Activated CD8-positive, alpha-beta T cell treated with anti-CD3 and anti-CD28 coated beads, Interleukin-2, amount 10 ng/mL, durations not matched to agents 7 days and 5 days (primary cell): ENCODE measurements at places on chromosomes 6 and 20. TPM values are rescaled to one million over a fixed set of nuclear protein-coding genes. Genes with fewer than 3 reads are reported as not detected.

Gene LRP11
- total RNA-seq: 2.2 TPM

DNA sequence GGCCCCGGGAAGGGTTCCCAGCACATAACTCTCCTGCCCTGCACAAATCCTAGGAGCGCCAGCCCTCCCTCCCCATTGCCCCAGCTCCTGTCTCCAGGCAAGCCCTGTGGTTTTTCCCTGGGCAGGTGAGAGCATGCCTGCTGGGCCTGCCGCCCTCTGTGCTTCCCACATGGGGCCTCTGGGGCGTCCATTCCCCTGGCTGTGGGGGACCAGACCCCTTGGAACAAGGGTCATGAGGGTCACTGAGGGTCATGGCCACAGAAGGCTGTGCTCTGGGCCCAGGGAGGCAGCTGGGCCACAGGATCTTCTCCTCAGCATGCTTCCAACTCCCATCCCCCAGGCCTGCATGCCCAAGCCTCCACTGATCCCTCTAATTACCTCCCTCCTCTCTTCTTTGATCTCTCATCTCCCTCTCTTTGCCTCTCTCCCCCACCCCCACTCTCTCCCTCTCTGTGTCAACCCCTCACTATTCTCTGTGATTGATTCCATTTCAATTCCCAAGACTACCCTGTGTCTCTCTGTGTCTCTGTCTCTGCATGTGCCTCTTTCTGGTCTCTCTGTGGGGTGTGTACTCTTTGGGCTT, 6.1 kb downstream of the MDFI start:
- H3K4me1 ChIP-seq: peaks cover 4% of the 10 kb centered on the region
- no peak for DNase-seq
- no peaks in the 10 kb centered on the region for H3K36me3 ChIP-seq
- H3K27ac ChIP-seq: no peak overlapping the region
- no peak overlapping the region for H3K4me3 ChIP-seq

GRCh38 chr20:43440531-43440930, 17.2 kb upstream of the SRSF6 start:
- H3K4me3 ChIP-seq: no peak overlapping the region
- no peak for DNase-seq
- H3K27me3 ChIP-seq: no peaks in the 10 kb centered on the region
- H3K36me3 ChIP-seq: no peaks in the 10 kb centered on the region
- H3K27ac ChIP-seq: no peak overlapping the region
- no peaks in the 10 kb centered on the region for H3K4me1 ChIP-seq

Gene ARFGEF3
- 0.08 TPM for total RNA-seq

GRCh38 chr20:62914970-62915457, 11.3 kb downstream of the DIDO1 start:
- H3K4me3 ChIP-seq: peak overlapping the region; percentile 44
- H3K27ac ChIP-seq: peak overlapping the region; percentile 70
- peaks cover 54% of the 10 kb centered on the region for H3K36me3 ChIP-seq
- H3K27me3 ChIP-seq: no peaks in the 10 kb centered on the region
- peak; percentile 65 for DNase-seq

GRCh38 chr6:56374841-56375369, 127.5 kb upstream of the COL21A1 start:
- no peaks in the 10 kb centered on the region for H3K27me3 ChIP-seq
- H3K4me1 ChIP-seq: no peaks in the 10 kb centered on the region
- no peaks in the 10 kb centered on the region for H3K36me3 ChIP-seq
- no peak for DNase-seq
- H3K4me3 ChIP-seq: no peak overlapping the region

DNA sequence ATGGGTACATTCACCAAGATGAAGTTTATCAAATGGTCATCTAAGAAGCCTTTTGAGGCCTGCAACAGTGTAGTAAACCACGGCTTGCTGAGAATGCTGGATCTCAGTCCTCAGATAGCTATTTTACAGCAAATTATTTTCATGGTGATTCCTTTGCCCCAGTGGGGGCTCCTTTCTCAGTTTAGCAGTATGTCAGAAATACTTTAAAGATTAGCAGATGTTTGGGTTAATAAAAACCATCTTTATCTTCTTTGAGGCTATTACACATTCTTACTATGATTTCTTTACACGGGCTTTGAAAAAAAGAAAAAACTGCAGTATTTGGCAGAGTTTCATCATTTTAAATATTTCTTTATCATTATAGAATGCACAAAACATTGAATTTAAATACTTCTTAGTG, 10.7 kb downstream of the MYLIP start:
- peaks cover 63% of the 10 kb centered on the region for H3K36me3 ChIP-seq
- no peak overlapping the region for H3K27ac ChIP-seq
- no peak for DNase-seq
- H3K4me3 ChIP-seq: no peak overlapping the region
- H3K27me3 ChIP-seq: no peaks in the 10 kb centered on the region

DNA sequence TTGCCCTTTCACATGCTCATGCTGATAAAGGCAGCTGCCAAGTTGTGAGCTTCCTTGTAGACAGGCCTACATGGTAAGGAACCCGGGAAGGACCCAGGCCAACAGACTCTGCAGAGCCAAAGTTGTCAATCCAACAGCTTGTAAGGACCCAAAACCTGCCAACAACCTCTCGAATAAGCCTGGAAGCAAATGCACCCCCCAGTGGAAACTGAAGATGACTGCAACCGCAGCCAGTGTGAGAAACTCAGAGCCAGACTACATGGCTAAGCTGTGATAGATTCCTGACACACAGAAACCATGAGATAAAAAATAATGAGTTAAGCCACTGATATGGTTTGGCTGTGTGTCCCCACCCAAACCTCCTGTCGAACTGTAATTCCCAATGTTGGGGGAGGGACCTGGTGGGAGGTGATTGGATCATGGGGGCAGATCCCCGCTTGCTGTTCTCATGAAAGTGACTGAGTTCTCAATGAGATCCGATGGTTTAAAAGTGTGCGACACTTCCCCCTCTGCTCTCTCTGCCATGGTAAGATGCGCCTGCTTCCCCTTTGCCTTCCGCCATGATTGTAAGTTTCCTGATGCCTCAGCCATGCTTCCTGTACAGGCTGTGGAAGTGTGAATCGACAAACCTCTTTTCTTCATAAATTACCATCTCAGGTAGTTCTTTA, 18.8 kb upstream of the CLPSL2 start:
- H3K4me3 ChIP-seq: no peak overlapping the region
- no peaks in the 10 kb centered on the region for H3K36me3 ChIP-seq
- peaks cover 12% of the 10 kb centered on the region for H3K4me1 ChIP-seq
- H3K27ac ChIP-seq: no peak overlapping the region

Gene SAMD5
- not detected for total RNA-seq

Gene NUS1
- 27.5 TPM for total RNA-seq

DNA sequence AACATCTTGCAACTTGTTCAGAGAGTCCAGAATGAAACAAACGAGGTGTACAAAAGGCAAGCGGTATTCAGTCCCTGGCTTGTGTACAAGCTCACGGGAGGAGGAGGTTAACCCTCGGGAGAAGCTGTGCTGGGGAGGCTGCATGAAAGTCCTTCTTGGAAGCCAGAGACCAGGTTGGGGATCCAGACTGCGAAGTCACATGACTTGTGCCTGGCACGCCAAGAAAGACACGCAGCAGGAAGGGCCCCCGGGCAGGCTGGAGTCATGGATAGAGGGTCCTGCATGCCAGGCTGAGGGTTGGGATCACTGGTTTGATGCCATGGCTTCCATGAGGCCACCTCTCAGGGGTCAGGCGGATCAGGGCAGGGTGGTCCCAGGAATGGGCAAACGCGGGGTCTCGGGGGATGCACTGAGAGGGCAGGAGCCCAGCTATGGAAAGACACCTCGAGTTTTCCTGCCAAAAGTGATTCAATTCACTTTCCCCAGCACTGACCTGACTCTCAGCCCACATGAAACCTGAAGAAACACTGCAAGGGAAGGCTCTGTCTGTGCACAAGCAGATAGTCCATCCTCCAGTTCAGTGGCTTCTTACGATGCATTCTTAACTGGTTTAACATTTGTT, 79.4 kb downstream of the DLL1 start:
- H3K36me3 ChIP-seq: no peaks in the 10 kb centered on the region
- peak; percentile 13 for DNase-seq
- H3K27ac ChIP-seq: no peak overlapping the region
- no peak overlapping the region for H3K4me3 ChIP-seq
- H3K27me3 ChIP-seq: peaks cover 8% of the 10 kb centered on the region
- H3K4me1 ChIP-seq: peaks cover 6% of the 10 kb centered on the region

GRCh38 chr20:57703013-57703412, 6.8 kb downstream of the PMEPA1 start:
- peaks cover 9% of the 10 kb centered on the region for H3K27me3 ChIP-seq
- H3K4me1 ChIP-seq: peaks cover 15% of the 10 kb centered on the region
- no peak overlapping the region for H3K4me3 ChIP-seq
- no peaks in the 10 kb centered on the region for H3K36me3 ChIP-seq

Gene RNF182
- total RNA-seq: not detected

DNA sequence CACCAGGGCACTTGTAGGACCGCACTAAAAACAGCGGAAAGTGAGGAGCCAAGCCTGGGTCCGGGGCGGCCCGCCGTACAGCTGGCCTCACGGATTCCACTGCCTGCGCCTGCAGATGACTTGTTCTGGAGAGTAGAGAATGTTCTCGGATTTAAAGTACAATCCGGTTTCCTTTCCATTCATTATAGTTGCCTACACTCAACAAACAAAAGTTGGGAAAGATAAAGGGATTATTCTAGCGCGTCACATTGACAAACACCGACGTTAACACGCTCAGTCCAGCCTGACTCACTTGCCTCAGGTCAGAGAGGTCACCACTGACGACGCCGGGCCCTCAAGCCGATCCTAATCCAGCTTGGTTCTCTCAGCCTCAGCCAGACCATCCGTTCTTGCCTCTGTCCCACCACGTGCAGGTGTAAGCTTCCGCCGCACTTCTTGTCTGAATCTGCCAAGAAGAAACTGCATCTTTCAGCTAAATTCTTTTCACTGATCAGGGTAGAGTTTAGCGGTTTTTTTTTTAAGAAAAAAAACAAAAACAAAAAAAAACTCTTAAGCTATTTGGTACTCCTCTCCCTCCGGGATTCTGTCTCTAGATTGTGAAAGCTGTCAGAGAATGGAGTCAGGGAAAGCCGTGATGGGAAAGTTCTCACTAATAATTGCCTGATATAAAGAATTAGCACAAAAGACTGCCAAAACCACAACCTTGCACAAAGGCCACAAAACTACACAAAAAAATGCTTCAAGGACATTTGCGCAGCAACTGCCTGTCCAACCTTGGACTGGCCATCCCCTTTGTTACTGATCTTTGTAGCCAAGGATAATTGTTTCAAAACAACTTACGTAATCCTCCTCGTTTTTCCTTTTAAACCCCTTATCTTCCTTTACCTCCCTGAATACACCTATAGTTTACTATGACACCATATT, 1.1 kb upstream of the PHF10 start:
- DNase-seq: no peak
- peaks cover 31% of the 10 kb centered on the region for H3K4me1 ChIP-seq
- peaks cover 6% of the 10 kb centered on the region for H3K27me3 ChIP-seq

DNA sequence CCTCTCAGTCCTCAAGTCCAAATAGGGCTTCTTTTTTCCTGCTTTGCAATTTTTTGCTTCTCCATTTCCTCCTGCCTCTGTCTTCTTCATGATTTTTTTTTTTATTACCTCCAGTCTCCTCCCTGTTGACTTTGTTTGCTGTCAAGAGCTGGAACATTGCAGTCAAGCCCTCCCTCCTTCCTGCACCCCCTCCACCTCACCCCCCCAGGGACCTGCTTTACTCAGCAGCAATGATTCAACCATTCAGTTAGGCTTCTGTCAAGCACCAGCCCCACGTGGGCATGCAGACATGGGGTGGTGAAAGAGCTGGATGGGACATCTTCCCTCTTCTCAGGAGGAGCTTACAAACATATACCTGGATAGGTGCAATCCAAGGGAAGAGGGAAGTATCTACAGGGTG, 142.4 kb downstream of the LRFN2 start:
- no peak overlapping the region for H3K27ac ChIP-seq
- DNase-seq: no peak
- H3K4me1 ChIP-seq: peaks cover 3% of the 10 kb centered on the region

DNA sequence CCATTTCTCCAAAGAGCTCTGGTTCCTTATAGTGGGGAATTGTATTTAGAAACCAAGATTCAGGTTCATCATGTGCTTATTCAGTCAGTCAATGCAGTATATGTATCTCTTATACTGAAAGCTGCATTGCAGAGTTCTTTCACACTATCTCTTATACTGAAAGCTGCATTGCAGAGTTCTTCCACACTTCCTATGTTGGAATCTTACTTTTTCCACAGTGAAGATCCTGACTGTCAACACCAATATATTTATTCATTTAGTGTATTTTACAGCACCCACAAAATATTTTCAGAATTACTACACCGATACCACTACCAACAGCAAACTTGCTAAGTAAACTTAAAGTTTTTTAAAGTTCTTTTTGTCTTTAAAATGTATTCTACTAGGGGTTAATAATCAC, 349.3 kb upstream of the MMS22L start:
- no peaks in the 10 kb centered on the region for H3K4me1 ChIP-seq
- H3K4me3 ChIP-seq: no peak overlapping the region
- DNase-seq: no peak
- no peaks in the 10 kb centered on the region for H3K36me3 ChIP-seq
- no peak overlapping the region for H3K27ac ChIP-seq
- no peaks in the 10 kb centered on the region for H3K27me3 ChIP-seq

GRCh38 chr20:49387581-49387939, 94.9 kb downstream of the KCNB1 start:
- no peak overlapping the region for H3K27ac ChIP-seq
- no peak overlapping the region for H3K4me3 ChIP-seq
- H3K27me3 ChIP-seq: peaks cover 27% of the 10 kb centered on the region
- H3K4me1 ChIP-seq: no peaks in the 10 kb centered on the region
- H3K36me3 ChIP-seq: no peaks in the 10 kb centered on the region

- H3K27ac ChIP-seq: no peak overlapping the region
- no peak for DNase-seq
- H3K4me1 ChIP-seq: no peaks in the 10 kb centered on the region
Measured at GRCh38 chr6:4677011-4677750, 99.0 kb upstream of the CDYL start.

DNA sequence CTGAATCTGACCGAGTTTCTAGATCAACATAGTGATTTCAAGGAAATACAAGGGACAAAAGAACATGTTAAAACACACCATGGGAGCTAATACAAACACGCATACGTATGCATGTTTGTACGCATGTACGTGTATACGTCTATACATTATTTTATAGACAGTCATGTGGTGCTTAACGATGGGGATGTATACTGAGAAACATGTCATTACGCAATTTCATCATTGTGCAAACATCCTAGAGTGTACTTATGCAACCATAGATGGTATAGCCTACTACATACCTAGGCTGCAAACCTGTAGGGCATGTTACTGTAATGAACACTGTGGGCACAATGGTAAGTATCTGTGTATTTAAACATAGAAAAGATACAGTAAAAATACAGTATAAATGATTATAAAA, 25.0 kb upstream of the NELFCD start:
- H3K4me3 ChIP-seq: no peak overlapping the region
- H3K4me1 ChIP-seq: no peaks in the 10 kb centered on the region
- no peaks in the 10 kb centered on the region for H3K36me3 ChIP-seq
- no peak for DNase-seq
- peaks cover 30% of the 10 kb centered on the region for H3K27me3 ChIP-seq

GRCh38 chr20:45247865-45248264, 6.5 kb downstream of the SLPI start:
- no peaks in the 10 kb centered on the region for H3K4me1 ChIP-seq
- DNase-seq: no peak
- H3K4me3 ChIP-seq: no peak overlapping the region
- H3K27ac ChIP-seq: no peak overlapping the region
- peaks cover 60% of the 10 kb centered on the region for H3K27me3 ChIP-seq

GRCh38 chr6:146997062-146997461, 207.2 kb upstream of the STXBP5 start:
- peaks cover 3% of the 10 kb centered on the region for H3K27me3 ChIP-seq
- H3K27ac ChIP-seq: no peak overlapping the region
- DNase-seq: no peak

Gene DEFB126
- not detected for total RNA-seq

GRCh38 chr20:709423-709822, 33.8 kb upstream of the SCRT2 start:
- DNase-seq: no peak
- H3K4me3 ChIP-seq: no peak overlapping the region
- H3K27ac ChIP-seq: no peak overlapping the region
- H3K27me3 ChIP-seq: peaks cover 24% of the 10 kb centered on the region

Gene HNF4A
- not detected for total RNA-seq
